ENCODE measurements at places on chromosomes 4 and X.

- DNase-seq: peak; percentile 48
Observed at GRCh38 chr4:158621729-158622128, 50.0 kb downstream of the C4orf46 start.

- DNase-seq: no peak
Observed at GRCh38 chr4:87632469-87632868, 17.6 kb upstream of the DMP1 start.

DNA sequence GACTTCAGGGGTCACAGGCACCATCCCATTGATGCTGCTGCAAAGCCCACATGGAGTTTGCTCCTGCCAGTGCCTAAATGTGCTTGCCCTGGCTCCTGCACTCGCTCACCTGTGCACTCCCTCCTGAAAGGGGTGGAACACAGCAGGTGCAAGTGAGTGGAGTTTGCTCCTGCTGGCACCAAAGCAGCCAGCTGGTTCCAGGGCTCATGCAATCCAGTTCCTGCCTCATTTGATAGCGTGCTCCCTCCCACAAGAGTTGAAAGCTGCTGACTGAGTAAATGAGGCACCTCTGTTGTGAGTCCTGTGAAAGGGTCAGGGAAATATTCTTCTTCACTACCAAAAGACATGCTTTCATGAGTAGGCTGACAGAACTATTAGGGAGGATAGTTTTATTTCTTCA lies 30.5 kb downstream of the CXCL8 start:
- DNase-seq: no peak

- no peak for DNase-seq
Observed at GRCh38 chrX:66015900-66016689, 23.8 kb downstream of the VSIG4 start.

DNA sequence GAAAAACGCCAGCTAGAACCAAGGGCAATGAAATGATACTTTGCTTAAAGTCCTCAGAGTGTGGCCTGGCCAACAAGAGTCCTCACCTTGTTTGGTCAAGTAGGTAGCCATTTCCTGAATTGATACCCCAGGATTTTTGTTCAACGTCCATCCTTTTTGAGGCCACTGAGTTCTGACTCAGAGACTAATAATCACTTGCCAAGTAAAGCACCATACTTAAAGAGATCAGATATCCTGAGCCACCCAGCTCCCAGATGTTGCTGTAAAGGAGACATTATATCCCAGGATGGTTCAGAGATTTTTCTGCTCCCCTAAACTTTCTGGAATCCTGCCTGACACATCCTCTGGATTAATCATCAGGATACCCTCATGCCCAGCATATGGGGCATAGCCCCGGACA lies 190.9 kb downstream of the RAP1GDS1 start:
- no peak for DNase-seq

GRCh38 chr4:166414431-166414830 lies 541.4 kb downstream of the TLL1 start:
- no peak for DNase-seq

DNA sequence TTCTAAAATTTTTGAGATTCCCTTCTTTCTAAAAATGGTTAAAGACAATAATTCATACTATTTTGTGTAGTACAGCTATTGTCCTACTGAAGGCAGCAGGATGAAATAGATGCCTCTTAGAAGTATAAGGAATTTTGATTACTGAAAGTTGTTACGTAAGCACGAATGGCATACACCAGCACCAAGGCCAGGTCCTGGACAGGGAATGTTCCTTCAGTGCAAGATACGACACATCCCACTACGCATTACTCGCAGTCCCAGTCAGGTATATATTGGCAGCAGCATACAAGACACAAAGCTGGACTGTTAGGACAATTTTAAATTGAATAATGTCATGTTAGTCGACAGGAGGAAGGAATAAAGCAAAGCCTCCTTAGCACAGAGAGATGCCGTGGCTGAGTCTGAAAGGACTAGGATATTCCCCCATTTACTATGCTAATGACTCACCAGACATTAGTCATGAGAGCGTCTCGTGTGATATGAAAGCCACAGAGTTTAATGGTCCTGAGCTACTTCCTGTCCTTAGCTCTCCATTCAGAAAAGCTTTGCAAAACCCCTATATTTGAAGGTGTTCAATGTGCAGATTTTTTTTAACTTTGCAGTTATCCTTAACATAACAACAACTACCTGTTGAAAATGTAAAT lies 504.3 kb downstream of the FAM133A start:
- DNase-seq: peak; percentile 72

DNA sequence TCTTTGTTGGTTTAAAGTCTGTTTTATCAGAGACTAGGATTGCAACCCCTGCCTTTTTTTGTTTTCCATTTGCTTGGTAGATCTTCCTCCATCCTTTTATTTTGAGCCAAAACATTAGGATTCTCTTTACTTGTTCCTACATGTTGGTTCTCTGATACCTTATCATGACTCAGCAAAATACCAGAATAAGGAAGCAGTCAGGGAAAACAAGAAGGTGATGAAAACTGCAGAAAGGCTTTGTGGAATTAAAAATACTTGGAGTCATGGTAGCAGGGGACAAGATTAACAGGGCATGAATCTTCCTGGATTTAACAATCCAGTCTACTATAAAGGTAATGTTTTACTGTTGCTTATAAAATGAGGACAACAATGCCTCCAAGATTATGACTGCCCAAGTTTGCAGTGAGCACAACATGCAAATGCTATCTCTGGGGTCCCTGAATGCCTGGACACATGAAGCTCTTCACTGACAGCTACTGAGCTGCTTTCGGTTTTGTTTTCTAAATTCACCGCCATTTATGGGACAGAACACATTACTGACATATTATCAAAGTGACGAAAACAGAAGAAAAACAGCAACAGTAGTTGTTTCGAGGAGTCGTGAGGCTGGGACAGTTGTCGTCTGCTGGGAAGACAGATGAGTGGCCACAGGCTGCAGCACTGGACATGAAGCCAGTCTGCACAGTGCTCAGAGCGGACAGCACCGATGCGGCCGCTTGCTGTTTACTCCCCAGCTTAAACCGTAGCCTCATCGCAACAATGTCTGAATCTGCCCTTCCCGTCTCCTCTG lies 174.5 kb upstream of the DKK2 start:
- peak; percentile 47 for DNase-seq

GRCh38 chr4:144463896-144464295 lies 182.1 kb upstream of the HHIP start:
- no peak for DNase-seq

GRCh38 chr4:119014658-119015057 lies 121.0 kb upstream of the MYOZ2 start:
- no peak for DNase-seq

- DNase-seq: peak; percentile 29
Observed at GRCh38 chrX:8988446-8988845, 45.5 kb downstream of the FAM9B start.

GRCh38 chr4:122827258-122827878 lies 737 bp downstream of the FGF2 start:
- peak; percentile 42 for DNase-seq

- peak; percentile 35 for DNase-seq
Observed at GRCh38 chrX:29470030-29470429, 745.3 kb upstream of the MAGEB2 start.

GRCh38 chrX:2824886-2825285 lies 3.8 kb upstream of the GYG2 start:
- no peak for DNase-seq

GRCh38 chr4:170015285-170015684 lies 10.9 kb downstream of the MFAP3L start:
- DNase-seq: no peak

DNA sequence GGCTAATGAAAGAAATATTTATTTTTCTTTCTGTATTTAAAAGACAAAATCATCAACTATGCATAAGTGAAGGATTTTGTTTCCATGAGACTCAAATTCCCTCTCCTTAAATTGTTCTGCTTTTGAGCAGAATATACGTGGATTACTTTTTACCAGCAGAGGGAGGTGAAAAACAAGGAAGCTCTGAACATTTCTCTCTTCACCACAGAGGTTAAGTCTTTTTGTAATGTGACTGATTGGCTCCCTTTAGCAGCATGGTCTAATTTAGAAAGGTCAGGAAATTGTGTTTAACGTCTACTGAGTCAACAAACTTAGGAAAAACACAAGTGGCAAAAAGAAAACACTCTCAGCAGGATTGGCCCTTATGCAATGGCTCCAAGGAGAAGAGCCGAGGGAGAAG lies 55.1 kb upstream of the F9 start:
- DNase-seq: no peak

DNA sequence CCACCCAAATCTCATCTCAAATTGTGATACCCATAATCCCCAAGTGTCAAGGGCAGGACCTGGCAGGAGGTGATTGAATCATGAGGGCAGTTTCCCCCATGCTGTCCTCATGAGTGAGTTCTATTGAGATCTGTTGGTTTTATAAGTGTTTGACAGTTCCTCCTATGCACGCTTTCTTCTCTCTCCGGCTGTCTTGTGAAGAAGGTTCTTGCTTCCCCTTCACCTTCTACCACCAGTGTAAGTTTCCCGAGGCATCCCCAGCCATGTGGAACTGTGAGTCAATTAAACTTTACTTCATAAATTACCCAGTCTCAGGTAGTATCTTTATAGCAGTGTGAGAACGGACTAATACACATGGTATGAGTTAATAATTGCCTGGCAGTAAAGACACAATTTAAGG lies 581.7 kb upstream of the AMOT start:
- DNase-seq: no peak

- no peak for DNase-seq
Observed at GRCh38 chrX:51456246-51456645, 40.1 kb downstream of the NUDT11 start.
